ENCODE measurements at places on chromosomes 6 and 20. TPM values are rescaled to one million over a fixed set of nuclear protein-coding genes. Genes with fewer than 3 reads are reported as not detected.

GRCh38 chr6:34108176-34108575 lies 37.7 kb downstream of the GRM4 start:
- DNase-seq: no peak

DNA sequence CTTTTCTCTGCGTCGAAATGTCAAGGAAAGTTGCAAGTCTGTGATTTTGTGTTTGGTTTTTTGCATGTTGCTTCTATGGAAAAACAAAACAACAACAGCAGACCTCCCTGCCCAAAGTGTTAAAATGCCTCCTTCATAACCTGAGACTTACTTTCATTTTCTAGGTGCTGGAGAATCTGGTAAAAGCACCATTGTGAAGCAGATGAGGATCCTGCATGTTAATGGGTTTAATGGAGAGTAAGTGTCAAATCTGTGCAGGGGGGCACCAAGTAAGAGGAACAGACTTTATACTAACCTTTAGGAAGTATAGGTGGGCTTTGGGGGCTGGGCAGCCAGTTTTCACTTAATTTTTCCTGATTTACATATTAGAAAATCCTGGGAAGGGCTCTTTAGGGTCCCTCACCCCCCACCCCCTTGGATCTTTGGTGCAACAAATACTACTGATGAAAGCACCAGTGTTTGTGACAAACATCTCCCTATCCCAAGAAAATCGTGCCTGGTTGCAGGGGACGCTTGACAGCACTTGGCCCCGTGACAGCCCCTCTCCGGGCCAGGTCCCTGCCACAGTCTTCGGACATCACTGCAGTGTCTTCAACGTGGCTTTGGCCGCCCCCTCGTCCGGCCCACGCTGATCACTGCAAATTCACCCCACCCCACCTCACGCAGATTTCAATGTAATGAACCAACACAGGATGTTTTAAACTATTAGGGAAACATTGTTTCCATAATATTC lies 43.1 kb downstream of the GNAS start:
- DNase-seq: no peak

- DNase-seq: no peak
These were observed 579.1 kb downstream of the DOK5 start for GRCh38 chr20:55054453-55054852.

Gene PDE7B
- total RNA-seq: 4.9 TPM

DNA sequence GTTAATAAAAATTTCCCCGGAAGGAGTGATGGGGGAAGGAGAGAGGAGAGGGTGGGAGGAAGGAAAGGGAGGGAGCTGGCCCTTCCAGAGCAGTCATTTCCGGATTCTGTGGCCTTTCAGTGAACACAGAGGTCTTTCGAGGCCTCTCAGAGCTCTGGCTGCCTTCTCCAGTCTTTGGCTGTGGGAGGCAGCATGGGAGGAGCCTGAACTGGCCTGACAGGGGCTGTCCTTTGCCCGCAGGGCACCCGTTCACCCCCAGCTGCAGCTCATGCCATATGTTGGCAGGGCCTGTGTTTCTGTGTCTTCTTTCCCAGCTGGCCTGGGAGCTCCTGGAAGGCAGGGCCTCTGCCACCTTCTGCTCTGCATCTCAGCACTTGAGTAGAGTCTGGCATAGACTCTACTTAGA lies 95.5 kb downstream of the PPP1R14C start:
- DNase-seq: peak; percentile 73

Gene ZFP57
- total RNA-seq: not detected

Gene SNAP91
- not detected for total RNA-seq

DNA sequence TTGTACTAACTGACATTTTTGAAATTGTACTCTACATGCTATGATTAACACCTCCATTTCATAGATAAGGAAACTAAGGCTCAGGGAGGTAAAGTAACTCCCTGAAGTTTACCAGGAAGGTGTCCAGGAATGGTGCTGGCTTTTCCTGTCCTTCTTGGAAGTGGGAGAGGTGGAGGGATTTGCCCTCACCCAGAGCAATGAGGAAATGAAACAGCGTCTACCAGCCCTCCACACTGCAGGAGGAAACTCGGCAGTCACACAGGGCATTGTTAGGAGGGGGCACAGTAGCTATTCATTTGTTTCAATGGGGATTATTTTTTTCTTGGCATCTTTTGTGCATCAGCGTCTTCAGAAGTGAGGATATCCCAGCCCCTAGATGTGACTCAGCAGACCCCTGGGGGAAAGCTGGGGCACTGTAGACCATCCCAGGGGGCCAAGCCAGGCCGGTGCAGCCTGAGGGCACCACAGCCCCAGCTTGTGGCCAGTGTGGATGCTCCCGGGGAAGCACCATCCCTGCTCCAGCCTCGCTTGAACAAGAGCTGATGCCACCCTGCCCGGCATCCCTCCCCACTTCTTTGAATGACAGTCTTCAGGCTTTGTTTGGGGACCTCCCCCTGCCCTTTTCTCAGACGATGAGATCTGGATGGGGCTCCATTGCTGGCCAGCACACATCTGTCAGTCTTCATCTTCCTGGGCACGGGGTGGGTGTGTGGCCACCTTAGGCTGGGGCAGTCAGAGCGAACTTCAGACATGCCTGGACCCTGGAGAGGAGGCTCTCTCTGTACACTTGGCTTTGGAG lies 224.4 kb upstream of the PMEPA1 start:
- peak; percentile 87 for DNase-seq

DNA sequence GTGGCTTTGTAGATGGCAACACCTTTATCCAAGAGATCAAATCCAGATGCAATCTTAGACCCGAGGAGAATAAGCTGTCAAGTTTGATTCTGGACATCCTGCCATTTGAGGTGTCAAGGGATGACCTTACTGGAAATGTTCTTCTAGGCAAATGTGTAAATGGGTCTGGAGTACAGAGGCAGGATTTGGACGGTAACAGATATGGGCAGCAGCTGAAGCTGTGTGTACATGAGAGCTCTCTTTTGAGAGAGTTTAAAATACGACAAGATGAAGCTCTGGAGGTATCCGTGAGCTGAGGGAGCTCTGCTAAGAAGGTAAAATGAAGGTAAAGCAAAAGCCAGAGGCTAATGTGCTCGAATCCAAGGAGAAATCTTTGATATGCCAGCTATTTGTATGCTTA lies 56.6 kb downstream of the RALGAPA2 start:
- no peak for DNase-seq

DNA sequence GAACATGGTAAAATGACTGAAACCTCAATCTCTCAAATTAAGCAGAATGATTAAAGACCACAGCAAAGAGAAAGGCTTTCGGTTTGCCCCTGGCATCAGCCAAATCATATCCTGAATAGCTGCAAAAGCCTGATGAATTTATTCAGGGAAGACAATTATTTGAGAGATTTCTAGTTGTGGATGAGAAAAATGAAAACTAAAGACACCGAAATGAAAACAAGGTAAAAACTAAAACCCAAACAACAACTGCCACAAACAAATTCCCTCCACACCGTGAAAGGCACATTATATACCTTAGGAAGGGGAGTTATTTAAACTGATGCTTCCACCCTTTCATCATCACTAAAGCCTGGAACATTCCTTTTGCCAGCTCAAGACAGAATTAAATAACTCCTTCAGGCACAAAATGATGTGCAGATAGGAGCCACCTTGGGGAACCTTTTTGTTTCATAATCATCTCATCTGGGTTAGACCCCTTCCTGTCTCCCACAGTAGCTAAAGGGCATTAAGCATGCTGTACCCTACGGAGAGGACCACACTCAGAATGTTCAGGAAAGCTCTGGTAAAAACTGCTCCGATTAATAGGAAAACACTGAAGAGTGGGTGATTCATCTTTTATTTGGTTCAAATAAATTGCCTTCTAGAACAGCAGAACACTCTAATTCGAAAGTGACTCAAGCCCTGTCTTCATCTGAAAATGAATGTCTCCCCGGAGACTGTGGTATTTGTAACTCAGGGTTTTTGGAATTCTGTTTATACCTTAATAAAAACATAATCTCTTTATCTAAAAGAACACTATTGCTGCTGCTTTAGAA lies 9.1 kb upstream of the ANKRD60 start:
- peak; percentile 71 for DNase-seq

DNA sequence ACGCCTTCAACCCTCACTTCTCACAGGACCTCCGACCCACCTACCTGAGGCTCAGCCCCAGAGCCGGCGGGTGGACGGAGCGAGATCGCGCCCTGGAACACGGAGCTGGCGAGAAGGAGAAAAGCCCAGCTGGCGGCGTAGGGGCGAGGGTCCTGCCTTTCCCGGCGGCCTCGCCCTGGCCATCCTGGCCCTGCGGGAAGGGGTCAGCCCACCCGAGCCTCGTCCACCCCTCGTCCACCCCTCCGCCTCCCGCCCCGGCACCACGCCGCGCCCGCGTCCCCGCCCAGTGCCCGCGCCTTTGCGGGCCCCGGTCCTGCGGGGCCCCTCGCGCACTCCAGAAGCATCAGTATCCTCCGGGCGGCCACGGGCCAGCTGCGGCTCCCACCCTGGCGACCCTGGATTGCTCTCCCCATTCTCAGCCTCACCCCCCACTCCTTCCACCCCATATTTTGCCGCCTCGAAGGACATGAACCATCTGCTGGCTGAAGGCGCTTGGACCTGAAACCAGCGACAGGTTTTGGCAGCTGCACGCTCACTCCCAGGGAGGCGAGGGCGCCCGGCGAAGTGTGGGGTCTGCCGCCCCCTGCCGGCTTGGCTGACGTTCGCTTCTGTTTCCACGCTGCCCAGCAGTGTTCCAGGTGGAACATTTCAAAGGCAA lies 65.1 kb downstream of the PLG start:
- peak; percentile 32 for DNase-seq

DNA sequence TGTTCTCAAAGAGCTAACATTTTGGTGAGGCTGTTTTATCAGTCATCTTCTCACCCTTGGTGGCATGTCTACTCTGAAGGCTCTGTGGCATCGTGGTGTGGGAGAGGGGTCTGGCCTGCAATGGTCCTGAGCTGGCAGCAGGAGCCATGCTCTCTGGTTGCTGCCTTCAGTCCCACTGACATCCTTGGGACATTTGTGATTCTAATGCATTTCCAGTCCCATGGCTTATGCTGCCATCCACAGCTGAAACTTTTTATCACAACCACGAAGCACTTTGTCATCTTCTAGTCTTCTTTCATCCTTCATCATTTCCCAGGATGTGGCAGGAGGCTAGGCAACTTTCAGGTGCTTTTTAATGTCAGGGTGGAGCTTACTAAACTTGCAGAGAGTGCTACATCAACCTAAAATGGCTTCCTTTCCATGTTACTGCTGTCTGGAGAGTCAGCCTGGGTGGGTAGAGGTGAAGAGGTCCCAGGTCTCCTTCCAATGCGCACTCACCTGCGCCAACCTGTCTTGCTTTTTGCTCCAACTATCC lies 77.1 kb downstream of the GPR63 start:
- no peak for DNase-seq

GRCh38 chr20:32528171-32528891 lies 56.8 kb downstream of the NOL4L start:
- no peak for DNase-seq

Gene FAM209B
- total RNA-seq: not detected

DNA sequence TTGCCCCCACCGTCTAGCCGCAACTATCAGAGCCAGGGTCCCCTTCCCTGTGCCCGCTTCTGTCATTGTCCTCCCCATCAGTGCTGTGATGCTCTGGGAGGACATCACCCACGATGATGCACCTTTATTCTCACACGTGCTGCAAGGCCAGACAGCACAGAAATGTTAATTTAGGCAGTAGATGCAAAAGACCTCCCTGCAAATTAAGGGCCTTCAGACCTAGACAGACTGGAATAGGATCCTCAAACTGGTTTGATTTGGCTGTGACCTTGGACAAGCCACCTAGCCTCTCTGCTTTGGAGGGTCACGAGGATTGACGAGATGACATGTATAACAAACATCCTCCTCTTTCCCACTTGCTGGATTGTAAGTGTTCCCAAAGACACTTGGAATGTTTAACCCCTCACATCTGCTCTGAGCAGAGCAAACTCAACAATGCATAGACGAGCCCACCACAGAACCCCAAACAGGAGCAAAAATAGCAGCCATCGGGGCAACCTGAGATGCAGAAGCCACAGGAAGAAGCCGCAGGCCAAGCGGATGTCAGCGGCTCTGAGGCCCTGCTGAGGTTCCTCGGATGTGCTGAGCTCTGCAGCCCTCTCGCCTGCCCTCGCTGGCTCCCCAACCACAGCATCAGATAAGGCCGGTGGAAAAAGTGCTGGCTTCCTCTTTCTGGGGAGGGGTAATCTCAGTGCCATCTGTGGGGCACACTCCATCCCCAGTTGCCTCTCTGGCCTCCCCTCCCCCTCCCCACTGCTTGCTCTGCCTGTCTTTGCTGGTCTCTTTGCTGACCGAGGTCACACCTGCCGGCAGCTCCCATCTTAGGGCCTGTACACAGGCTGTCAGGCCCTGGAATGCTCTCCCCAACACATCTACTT lies 35.3 kb downstream of the TOX2 start:
- peak; percentile 100 for DNase-seq

DNA sequence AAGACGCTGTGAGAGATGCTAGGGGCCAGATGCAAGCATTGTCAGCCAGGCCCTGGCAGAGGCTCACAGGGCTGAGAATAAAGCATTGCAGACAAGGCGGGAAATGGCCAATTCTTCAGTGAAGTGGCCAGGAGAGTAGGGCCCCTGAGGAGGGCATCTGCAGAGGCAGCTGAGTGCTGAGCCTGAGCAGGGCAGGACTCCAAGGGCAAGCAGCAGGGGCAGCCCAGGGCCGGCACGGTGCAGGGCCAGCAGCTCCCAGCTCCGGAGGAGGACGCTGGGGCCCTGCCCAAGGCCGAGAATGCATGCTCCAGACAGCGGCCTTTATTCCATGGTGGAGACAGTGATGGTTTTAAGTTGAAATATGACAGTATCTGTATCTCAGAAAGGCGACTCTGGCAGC lies 305.5 kb downstream of the FOXC1 start:
- DNase-seq: no peak

Gene OXT
- total RNA-seq: not detected

DNA sequence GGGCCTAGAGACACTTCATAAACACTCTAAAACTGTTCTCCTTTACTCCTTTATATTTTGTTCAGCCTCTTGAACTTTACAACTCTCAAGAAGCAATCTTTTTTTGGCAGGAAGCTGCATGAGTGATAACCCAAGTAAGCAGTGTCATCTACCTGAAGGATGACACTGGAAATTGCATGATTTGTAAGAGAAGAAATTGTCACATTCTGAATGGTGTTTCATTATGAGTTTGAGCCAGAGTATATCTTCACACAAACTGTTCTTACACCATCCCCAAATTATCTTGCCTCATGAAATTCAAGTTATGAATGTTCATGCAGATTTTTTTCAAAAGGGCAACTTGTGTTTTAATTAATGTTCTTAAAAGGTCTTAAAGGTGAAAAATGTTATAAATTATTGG lies 799.3 kb downstream of the TBC1D32 start:
- DNase-seq: no peak

Gene DEFB113
- not detected for total RNA-seq

Gene TMX4
- total RNA-seq: 56.6 TPM
